ENCODE measurements at places on chromosomes 13 and 19.

DNA sequence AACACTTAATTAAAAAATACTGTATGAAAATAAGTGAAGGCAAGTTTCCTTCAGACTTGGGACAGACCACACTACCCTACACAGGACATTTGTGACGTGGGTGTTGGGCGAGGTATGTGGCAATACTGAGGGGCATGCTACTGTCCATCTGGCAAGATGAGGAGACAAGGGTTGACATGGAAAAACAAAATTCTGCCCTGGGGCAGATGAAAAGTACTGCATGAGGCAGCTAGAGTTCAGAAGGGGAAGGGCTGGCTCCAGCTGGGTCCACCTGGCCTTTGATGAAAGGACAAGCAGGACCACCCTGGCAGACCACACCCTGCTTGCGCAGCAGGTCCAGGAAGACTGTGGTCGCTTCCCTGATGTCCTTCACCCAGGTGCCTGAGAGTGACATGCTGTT is 43.2 kb downstream of the LATS2 start:
- DNase-seq: no peak

GRCh38 chr19:48394331-48395169 is 1.1 kb downstream of the GRIN2D start:
- no peak for DNase-seq

GRCh38 chr19:35202722-35203688 is 25.5 kb downstream of the FAM187B start:
- DNase-seq: no peak

DNA sequence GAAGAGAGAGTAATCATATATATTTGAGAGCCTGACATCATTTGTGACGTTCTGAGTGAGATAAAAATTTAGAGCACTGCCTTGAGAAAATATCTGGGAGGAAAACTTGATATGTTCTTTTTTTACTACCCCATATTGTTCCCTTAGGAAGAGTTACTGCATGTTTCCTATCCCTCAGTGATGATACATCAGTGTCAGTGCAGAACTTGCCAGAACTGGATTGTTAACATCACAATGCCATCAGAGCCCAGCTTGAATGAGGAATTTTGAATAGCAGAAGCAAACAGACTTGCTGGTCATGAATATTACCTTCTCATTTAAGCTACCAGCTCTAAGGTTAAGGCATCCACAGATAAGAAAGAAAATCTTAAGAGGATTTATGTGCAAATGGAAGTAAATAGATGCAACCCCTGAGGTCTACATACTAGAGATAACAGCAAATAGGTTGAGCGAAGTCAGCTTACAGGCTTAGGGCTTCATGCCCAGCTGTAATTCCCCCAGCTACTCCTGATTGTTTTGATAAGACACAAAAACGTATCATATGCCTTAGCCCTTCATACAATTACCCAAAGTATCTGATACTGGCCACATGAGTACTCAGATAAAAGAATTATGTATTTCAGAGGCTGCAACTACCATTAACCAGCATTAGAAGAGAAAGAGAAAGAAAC is 313.7 kb upstream of the ATXN8OS start:
- no peak for DNase-seq

GRCh38 chr13:112722433-112723263 is 32.8 kb downstream of the ATP11A start:
- DNase-seq: no peak

DNA sequence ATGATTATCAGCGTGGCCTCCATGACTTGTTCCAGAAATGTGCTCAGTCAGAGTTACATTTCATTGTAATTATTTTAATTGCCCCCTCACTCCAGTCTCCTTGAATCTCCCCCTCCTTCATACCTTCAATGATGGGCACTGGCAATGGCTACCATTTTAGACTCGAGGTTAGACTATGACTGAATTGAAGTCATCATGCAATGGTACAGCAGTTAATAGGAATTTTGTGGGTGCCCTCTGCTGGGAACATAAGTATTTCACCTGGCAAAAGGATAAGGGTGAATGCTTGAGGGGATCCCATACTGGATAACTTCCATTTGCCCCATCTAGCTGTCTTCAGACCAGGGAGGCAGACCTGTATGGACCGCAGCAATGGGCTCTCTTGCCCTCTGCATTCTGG is 32.2 kb upstream of the USP12 start:
- no peak for DNase-seq

DNA sequence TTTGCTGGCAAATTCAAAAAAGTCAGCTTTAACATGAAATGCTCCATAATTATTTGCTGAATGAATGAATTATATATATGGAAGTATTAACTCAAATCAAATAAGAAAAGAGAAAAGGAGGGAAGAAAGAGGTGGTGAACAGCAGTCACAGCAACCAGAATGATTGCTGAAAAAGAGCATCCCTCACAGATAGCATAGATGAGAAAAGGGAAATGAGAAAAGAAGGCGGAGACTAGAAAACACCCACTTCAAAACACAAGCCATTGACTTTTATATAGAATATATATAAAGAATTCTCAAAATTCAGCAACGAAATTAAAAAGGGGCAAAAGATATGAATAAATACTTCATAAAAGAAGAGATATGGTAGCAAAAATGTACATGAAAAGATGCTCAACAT is 75.2 kb downstream of the CAB39L start:
- no peak for DNase-seq

- DNase-seq: no peak
These were observed 70.2 kb upstream of the STK24 start for GRCh38 chr13:98647121-98647520.

DNA sequence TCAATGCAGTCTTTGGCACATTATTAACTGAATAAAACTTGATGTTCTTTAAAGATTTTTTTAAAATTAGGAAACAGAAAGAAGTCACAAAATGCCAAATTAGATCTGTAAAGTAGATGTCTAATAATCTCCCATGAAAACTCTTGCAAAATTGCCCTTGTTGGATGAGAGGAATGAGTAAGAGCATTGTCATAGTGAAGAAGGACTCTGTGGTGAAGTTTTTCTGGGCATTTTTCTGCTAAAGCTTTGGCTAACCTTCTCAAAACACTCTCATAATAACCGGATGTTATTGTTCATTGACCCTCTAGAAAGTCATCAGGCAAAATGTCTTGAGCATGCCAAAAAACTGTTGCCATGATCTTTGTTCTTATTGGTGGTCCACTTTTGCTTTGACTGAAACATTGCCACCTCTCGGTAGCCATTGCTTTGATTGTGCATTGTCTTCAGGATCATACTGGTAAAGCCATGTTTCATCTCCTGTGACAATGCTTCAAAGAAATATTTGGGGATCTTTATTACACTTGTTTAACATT is 549.3 kb downstream of the LIG4 start:
- no peak for DNase-seq

DNA sequence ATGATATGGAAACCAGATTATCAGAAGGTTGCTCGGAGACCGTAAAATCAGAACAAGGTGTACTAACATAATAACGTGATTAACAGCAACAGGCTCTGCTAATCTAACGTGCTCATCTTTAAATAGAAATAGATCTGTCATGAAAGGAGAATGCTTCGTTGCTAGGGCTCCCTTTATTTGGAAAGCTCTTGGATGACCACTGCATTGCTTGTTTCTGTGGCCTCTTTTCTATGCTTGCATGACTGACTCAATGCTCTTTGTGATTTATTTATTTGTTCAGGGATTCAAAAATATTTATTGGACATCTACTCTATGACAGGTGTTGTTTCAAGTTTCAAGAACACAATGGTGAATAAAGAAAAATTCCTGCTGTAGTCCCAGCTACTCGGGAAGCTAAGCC is 22.3 kb upstream of the ZDHHC20 start:
- DNase-seq: no peak

DNA sequence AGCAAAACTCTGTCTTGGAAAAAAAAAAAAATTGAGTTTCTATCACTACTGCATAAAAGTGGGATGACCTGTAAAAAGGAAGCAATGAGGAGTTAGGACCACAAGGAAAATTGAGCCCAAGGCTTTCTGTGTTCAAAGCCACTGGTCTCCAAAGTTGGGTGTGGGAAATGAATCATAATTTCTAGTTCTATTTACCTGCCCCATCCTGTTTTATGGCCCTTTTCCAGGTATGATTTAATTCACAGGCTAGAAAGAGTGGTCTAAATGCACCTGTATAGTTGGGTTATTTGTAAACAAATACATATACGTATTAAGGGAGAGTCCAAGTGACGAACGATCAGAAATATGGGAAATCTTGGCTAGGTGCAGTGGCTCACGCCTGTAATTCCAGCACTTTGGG is 5.9 kb upstream of the DCAF15 start:
- no peak for DNase-seq

DNA sequence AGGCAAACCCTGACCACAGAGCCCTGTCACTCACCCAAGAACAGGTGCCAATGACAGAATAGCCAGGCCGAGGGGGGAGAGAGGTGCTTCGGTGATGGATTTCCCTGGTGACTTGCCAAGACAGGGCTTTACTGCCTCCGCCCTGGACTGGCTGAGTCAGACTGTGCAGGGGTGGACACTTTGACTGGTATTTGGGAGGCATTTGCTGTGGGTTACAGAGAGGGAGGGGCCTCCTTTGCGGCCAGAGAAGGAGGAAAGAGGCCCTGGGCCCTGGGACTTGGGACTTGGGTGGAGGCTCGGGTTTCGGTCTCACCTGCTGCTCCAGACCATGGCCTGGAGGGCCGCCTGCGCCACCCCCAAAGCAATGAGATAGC is 4.6 kb upstream of the EPS8L1 start:
- no peak for DNase-seq

DNA sequence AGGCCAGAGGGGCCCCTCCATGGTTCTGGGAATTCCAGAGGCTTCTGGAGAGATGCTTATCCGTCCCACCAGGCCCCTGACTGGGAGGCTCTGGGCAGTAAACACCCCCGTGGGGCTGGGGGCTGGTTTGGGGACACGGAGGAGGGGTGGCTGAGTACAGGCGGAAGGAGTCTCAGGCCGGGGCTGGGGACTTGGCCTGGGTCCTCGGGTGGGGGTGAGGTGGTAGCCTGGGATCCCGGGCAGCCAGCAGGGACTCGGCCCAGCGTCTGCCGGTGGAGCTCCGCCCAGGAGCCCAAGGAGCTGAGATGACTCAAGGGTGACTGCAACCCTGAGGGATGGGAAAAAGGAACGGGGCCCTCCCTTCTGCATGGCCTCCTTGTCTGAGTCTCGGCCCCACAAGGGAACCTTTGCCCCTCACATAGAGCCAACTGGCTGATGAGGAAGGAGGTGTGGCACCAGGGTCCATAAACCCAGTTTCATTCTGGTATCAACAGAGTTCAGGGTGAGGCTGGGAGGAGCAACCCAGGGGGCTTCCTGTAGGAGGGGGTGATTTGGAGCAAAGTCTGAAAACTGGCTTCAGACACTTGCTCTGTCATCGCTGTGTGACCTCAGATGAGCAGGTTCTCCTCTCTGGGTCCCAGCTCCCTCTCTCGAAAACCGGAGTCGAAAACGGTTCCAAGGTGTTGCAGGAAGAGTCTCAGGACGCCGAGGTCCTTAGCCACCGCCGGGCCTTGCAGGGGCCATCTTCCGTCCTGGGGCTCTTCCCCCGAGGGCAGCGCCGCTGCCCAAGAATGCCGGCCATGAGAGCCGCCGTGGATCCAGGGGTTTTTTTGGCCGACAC is 809 bp downstream of the MISP start:
- no peak for DNase-seq

- DNase-seq: no peak
These were observed 848 bp upstream of the CEBPA start for GRCh38 chr19:33302974-33303790.

DNA sequence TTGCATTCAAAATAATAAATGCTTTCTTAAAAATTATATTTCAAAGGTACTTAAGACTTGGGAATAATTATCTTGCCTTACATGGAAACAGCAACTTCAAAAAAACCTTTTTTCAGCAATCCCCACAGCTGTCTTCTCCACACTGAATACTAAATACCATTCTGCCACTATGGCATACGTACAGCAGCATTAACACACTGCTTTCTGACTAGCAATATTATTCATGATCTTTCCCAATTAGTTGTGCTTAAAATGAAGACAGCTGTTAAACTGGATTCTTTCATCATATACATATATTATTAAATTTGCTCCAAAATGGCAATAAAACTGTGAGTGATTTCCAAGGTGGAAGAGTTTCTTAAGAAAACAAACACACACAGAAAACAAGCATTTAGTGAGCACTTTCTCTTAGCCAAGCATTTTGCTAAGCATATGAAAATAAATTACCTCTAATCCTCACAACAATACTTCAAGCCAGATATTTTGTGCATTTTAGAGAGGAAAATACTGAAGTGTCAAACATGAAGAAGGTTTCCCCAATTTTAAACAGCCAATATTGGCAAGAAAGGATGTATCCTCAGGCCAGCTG is 609.5 kb downstream of the SLITRK1 start:
- DNase-seq: no peak

DNA sequence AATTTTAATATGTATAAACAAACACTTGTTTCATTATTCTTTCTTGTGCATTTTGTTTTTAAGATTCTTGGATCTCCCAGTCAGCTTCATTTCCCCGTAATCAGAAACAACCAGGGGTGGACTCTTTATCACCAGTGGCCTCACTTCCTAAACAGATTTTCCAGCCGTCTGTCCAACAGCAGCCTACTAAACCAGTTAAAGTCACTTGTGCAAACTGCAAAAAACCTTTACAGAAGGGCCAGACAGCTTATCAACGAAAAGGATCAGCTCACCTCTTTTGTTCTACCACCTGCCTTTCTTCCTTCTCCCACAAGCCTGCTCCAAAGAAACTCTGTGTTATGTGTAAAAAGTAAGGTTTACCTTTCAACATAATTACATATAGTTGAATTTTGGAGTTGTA is 44.3 kb downstream of the ZMYM2 start:
- no peak for DNase-seq

DNA sequence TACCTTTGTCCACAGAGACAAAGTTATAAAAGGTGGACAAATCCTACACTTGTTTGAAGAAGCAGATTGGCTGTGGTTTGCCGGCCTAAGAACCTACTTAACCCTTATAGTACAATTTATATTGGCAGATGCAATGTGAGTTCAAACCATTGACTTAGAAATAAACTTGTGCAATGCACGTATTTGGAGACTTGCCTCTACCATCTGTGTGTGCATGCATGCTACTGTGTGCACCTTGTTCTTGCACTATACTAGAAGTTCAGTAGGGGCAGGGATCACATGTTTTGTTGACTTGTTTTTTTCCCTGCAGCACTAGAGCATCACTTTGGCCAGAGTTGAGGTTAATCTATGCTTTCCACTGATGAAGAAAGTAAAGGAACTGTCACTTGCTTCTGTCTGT is 163.1 kb upstream of the SERP2 start:
- DNase-seq: no peak

DNA sequence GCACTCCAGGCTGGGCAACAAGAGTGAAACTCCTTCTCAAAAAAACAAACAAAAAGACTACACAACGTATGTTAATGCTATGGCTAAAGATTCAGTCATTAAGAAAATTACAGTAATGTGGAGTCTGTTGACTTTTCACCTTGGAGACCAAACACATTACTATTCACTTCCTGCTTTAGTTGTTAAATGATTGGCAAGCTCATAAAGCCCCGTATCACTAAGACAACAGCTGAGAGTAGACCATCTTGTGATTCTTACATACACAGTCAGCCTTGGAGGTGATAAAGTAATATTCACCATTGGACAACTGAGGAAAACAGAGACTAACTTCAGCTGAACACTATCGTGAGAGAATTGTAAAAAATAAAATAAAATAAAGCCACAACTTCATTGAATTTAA is 86.5 kb downstream of the KCTD12 start:
- no peak for DNase-seq

GRCh38 chr13:29131881-29132668 is 311.9 kb downstream of the MTUS2 start:
- DNase-seq: no peak
